Mesothelial cell of epicardium (in vitro differentiated cells): ENCODE measurements at places on chromosomes 7 and 10. TPM values are rescaled to one million over a fixed set of nuclear protein-coding genes. Genes with fewer than 3 reads are reported as not detected.

The ADCYAP1R1 gene
- total RNA-seq, result 0.18 to 0.38 TPM (median 0.36 TPM) in 3 replicates

DNA sequence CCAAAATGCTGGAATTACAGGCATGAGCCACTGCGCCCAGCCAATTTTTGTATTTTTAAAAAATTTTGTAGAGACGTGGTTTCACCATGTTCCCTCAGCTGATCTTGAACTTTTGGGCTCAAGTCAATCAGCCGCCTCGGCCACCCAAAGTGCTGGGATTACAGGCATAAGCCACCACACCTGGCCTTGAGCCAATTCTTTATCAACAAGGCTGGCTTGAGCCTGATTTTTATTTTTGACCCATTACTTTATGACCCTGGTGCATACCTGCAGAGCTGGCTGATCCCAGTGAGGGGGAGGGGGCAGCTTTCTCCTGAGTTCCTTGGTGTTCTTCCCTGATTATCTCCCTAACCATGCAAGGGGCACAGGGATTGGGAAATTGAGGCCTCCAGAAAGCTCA is 15.8 kb upstream of the CPA1 start:
- no peak for DNase-seq

The CALHM1 gene
- not detected in 3 replicates for total RNA-seq

DNA sequence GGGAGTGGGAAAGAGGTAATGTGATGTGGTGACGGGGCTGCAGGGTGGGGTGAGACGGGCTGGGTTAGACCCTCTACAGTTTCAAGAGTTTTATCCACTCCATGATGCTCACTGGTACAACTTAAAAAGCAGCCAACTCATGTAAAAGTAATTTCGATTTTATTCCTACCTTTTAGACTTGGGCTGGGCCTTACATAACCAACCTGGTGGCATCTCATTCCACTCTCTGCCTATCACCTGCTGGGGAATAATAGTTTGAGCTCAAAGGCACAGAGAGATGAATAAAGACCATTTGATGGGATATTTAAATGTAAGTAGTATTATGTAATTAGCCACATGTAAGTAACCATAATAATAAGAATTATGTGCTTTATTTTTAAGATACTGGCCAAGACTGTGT is 366.0 kb upstream of the RNF32 start:
- no peak for DNase-seq

- DNase-seq, result no peak
Observed at GRCh38 chr10:21398563-21399231, 126.8 kb downstream of the SKIDA1 start.

DNA sequence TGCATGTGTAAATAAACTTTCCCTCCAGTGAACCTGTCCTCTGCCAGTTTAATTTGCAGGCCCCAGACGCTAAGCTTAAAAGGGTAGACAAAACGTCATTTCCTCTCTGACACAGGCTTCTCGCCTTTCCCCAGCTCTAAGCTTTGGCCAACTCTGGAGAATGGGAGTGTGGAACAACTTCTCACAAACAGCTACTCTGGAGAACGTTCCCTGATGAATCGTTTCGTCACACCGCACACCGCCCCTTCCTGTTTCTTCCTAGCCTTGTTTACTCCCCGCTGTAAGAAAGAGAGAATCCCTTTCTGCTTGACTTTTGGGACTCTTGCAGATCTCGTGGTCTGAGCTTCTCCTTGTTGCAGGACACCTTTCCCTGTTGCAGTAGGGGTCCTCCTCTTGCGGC is 564.2 kb downstream of the TCERG1L start:
- DNase-seq, result no peak

The CBLL1 gene
- total RNA-seq, result 25.3 to 28.6 TPM (median 27.5 TPM) in 3 replicates

GRCh38 chr7:49774459-49775064 is 1.1 kb downstream of the VWC2 start:
- DNase-seq, result no peak

GRCh38 chr10:80382989-80383388 is 25.4 kb upstream of the PRXL2A start:
- peak; percentile 43 for DNase-seq

GRCh38 chr10:108755646-108756045 is 1167.7 kb downstream of the XPNPEP1 start:
- DNase-seq, result no peak

DNA sequence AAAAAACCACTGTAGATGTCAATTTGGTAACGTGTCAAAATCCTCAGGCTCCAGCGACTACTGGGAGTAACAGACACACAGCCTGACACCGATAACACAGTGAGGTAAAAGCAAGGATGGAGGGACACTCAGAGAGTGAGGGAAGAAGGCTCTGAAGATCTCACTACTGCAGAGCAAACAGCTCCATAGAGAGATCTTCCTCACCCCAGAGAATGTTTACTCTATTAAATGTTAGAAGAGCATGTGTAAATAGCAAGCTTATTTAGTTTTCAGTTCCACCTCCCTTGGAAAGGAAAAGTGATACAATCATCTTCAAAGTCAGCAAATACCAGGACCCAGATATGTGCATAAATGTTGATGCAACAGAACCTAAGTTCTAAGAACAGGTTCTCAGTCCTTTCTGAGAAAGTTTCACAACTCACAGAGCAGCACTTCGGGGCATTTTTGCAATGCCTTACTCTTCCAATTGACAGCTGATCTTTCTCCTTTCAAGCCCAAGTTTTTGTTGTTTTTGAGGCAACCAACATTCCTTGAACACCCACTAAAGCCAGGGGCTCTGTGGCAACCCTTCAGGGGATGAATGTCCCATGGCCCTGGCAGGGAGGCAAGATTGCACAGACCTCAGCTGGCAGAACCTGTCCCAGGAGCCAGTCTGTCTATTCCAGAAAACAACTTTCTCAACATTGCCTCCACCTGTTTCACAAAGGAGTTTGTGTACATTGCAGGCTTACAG is 177.4 kb downstream of the SFMBT2 start:
- DNase-seq, result no peak

GRCh38 chr7:23315366-23315765 is 16.2 kb downstream of the MALSU1 start:
- no peak for DNase-seq

GRCh38 chr10:29692121-29692539 is 57.4 kb upstream of the SVIL start:
- no peak for DNase-seq

- no peak for DNase-seq
Observed at GRCh38 chr7:17560966-17561365, 262.5 kb downstream of the AHR start.

The ALOX5 gene
- 8.6 to 10.6 TPM (median 9.6 TPM) in 3 replicates for total RNA-seq

- no peak for DNase-seq
Observed at GRCh38 chr7:137531671-137532070, 188.1 kb upstream of the PTN start.

DNA sequence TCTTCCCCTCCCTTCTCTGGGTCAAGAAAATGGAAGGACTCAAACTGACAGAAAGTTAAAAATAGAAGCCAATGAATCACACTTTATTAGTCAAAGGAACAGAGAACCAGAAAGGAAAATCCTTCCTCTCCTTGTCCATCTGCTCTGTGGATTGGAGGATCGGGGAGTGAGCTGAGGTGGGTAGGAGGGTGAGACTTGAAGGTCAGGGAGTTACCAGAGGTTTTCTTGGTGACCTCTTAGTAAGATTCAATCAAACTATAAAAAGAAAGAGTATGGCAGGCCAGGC is 12.2 kb downstream of the TLX1 start:
- no peak for DNase-seq

GRCh38 chr10:105192861-105193260 is 551.8 kb downstream of the SORCS3 start:
- DNase-seq, result no peak

- no peak for DNase-seq
Observed at GRCh38 chr10:75977139-75977538, 545.7 kb downstream of the LRMDA start.

DNA sequence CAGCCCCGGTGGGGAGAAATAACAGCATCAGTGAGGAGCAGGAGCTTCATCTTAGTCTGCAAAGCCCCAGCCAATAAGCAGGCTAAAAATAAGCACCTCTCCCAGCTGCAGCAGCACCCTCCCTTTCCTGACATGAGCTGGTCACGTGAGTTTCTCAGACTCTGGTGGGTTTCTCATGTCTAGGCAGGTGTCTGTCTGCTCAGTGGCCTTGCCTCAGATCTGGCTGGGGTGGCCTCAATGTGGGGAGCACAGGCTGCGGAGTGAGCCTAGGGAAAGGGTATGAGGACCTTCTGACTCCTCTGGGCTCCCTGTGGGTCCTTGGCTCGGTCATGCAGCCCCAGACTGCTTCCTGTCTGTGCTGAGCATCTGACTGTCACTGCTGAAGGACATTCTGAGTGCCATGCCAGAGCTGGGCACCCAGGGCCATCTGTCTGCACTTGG is 81.6 kb upstream of the LRRC4 start:
- no peak for DNase-seq

The PNLIPRP1 gene
- total RNA-seq, result not detected in 3 replicates

DNA sequence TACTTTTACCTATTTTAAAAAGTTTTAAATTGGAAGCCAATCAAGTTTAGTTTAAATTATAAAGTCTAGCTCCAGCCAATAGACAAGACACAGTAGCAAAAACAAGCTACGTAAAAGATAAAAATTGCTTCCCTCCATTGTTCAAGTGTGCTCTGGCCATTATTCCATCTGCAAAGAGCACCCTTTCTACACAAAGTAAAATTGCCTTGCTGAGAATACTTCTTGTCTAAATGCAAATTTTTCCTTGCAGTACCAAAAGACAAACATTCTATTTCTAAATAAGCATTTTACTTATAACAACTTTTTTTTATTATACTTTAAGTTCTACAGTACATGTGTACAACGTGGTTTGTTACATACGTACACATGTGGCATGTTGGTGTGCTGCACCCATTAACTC is 75.9 kb upstream of the ZNF746 start:
- no peak for DNase-seq
